ENCODE measurements at places on chromosomes 6 and 20.

DNA sequence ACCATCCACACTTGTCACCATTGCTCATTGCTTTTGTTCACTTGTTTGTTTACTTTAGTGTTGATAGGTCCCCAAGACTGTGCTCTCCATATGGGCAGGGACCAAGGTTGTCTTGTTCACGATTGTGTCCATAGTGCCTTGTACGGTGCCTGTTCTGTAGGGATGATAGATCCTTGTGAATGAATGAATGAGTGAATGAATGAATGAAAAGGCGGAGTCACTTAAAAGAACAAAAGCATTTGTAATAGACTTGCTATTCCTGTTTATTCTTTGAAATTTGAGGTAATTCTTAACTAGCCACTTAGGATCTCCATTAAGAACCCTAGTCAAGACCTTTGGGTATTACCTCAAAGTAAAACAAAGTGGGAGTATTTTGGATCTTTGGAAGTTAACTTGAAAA lies 47.0 kb downstream of the UTRN start:
- no peak for DNase-seq

GRCh38 chr6:95879856-95880255 lies 135.9 kb upstream of the FUT9 start:
- DNase-seq: no peak

DNA sequence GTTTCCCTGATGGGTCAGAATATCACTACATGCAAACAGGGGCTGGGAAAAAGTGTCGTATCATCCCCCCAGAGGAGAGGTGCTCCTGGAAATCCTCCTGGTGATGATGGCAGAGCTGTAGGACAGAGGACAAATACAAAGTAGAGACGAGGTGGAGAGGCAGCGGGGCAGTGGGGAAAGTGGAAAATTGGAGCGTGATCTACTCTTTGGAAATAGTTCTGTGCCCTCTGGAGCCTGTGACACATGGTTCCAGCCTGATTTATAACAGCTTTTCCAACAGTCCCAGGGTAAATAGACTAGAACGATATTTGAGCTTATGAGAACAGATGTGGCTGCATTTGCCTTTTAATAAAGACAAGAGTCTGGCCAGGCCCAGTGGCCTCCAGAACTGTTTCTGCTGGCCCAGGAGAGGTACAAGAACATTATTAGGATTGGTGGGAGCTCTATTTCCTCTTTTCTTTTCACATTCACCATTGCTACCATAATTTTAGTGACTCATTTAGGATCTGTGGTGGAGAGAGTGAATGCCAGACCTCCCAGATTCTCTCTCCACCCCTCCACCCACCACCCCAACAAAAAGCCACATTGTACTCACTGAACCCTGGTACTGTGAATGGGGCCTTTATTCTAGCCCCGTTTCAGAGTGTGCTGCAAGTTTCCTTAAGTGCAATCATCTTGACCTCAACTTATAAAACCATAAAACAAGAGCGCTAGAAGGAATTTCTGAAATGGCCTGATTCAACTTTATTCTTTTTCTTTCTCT lies 78.3 kb downstream of the BTBD3 start:
- DNase-seq: no peak

DNA sequence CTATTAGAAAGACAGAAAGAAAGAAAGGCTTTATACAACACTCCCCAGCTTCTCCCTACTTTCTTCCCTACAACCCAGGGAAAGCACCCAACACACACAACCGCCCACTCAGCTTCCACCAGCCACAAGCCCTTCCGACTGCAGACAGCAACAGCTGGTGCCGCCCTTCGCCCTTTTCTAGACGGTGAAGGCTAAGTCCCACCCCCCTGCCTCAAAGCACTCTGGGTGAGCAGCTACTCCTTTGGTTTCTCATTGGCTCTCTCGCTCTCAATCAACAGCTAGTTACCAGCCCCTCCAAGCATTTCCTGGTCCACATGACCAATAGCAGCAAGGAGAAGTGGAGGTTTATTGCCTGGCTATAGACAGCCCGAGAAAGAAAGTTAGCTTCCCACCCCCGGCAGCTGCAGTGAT lies 230.1 kb upstream of the MOCS1 start:
- no peak for DNase-seq
